ENCODE measurements at places on chromosomes 2 and 18.
A peak's percentile ranks its signal among the peaks of the same experiment; 100 is the strongest.

DNA sequence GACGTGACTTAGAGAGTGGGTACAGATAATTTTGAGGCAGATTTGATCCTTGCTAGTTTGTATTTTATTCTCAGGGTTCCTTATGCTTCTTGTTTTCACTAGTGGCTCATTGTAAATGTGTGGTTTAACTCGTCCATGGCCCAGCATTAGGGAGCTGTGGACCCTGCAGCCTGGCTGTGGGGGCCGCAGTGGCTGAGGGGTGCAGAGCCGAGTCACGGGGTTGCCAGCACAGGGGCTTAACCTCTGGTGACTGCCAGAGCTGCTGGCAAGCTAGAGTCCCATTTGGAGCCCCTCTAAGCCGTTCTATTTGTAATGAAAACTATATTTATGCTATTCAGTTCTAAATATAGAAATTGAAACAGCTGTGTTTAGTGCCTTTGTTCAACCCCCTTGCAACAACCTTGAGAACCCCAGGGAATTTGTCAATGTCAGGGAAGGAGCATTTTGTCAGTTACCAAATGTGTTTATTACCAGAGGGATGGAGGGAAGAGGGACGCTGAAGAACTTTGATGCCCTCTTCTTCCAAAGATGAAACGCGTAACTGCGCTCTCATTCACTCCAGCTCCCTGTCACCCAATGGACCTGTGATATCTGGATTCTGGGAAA is 269.9 kb downstream of the MYT1L start:
- no peak for DNase-seq

- no peak for DNase-seq
Observed at GRCh38 chr2:151845884-151846283, 17.7 kb upstream of the ARL5A start.

- DNase-seq, result no peak
Observed at GRCh38 chr2:211367293-211367692, 810.9 kb downstream of the CPS1 start.

- no peak for DNase-seq
Observed at GRCh38 chr2:98454073-98454472, 9.4 kb downstream of the INPP4A start.

- peak; percentile 7 for DNase-seq
Observed at GRCh38 chr2:220814441-220814840, 757.7 kb downstream of the EPHA4 start.

DNA sequence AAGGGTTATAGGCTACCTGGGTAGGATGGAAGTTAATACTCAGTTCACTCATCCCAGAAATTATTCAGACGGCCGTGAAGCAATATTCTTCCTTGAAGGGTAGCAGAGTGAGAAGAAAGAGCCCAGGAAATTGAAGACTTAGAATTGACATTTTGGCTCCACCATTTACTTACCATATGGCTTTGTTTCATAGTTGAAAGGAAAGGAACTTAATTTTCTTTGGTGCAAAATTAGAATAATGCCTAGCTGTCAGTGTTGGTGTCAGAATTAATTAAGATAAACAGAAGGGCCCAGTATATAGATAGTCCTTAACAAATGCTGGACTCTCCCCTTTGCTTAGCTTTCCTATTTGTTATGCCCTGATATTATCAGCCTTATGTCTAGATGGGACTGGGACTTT is 263.2 kb downstream of the KCNJ3 start:
- DNase-seq, result no peak

DNA sequence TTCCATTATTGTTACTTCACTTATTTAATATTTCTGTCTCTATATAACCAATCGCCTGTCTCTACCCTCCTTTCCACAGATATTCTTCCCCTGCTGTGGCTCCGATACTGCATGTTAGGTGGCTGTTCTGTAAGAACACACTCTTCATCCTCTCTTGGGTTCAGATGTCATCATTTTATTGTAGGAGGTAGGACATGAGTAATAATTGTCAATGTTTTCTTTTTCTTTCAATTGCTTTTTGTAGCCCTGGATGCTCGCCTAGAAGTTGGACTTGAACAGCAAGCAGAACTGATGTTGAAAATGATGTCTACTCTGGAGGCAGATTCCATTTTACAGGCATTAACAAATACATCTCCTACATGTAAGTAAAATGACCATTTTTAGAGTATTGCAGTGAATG is 128.6 kb downstream of the BIRC6 start:
- DNase-seq, result no peak

- no peak for DNase-seq
Observed at GRCh38 chr2:164412831-164413230, 208.5 kb downstream of the GRB14 start.

DNA sequence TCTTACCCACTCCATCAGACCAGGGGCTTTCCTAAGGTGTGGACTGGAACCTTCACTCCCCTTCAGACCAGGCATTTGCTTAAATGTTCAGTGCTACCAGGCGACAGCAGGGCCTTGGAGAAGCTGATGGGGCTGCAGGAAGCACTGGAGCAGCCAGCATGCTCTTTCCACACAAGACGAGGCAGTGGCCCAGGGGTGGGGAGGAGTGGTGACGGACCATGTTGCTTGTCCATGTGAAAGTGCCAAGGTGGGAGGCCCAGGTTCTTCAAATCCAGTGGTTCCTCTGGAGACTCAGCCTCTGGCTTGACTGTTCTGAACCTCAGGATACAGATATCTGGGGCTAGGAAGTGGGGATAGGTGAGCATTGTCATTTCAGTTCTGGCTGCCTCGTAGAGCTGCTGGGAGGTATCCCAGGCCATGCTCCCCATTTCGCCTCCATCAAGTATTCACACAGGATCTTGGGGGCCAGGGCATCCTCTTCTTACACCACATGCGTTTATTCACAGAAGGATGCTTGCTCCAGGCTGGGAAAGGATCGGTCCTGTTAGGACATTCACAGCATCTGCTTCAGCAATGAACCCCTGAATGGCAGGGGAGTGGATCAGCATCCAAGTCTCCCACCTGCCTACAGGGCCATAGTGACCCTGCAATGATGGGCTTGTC is 62.2 kb downstream of the SFXN5 start:
- no peak for DNase-seq

DNA sequence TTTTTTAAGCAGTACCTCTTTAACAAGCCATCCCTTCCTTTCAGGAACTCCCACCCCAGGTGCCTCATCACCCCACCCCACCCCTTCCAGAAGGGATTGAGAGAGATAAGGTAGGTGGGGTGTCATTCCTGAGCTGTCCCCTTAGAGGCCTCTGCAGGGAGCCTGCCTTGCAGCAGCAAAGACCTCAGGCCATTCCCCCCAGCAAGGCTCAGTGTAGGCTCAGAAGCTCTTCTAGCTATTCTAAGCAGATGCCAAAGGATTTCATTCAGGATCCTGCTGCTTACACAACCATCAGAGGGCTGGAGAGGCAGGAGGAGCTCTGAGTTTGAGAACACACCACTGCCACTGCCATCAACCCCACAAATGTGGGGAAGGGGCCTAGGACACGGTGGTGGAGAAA is 5.8 kb upstream of the FIGLA start:
- DNase-seq, result no peak

DNA sequence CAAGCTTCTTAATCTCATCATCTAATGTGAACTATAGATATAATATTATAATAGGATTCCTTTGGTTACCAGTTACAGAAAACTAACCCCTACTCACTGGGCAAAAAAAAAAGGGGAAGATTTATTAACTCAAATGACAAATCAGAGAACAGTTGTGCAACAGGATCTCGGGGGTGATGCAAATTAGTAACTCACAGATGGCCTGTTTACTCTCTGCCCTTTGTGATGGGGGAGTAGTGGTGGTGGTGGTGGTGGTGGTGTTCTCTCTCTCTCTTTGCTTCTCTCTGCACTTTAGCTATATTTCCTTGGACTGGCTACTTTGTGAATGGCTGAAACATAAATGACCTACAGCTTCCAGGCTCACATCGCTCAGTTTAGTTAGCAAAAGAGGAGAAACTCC is 59.0 kb downstream of the TMEM247 start:
- no peak for DNase-seq

DNA sequence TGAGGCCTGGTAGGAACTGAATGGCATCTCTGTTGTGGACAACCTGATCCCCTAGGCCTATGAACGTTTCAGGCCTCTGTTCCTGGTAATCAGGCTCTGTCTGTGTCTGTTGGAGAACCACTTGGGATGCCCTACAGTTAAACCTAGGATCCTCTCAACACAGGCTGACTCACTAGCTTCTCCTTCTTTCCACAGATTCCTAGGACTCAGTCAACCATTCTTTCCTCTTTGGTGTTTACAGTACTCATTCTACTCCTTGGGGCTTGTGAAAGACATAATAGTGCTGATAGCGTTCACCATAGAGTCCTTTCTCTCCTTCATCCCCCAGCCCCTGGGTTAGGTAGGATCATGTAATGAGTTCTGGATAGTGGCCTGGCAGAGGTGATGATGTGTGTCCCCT is 544.3 kb downstream of the METTL4 start:
- DNase-seq, result no peak

GRCh38 chr2:67726416-67726815 is 329.3 kb downstream of the ETAA1 start:
- DNase-seq, result no peak

GRCh38 chr2:168773719-168774521 is 28.5 kb upstream of the NOSTRIN start:
- peak; percentile 65 for DNase-seq

GRCh38 chr2:96202152-96202854 is 6.3 kb downstream of the STARD7 start:
- DNase-seq, result no peak

DNA sequence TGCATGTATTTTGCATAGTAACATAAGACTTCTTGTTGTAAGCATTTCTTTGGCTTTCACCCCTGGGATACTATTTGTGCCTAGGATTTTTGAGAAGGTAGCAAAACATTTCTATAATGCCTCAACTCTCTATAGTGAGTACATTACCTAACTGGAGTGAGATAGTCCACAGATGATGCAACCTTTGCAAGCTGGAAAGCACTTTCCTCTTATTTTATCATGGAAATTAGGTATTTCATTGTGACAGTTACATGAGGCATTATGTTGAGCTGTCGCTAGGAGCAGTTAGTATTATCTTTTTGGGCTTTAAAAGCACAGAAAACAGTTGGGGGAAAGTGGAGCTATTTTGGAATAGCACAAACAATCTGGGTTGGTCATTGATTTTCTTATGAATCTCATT is 786.2 kb downstream of the DCC start:
- DNase-seq, result no peak

DNA sequence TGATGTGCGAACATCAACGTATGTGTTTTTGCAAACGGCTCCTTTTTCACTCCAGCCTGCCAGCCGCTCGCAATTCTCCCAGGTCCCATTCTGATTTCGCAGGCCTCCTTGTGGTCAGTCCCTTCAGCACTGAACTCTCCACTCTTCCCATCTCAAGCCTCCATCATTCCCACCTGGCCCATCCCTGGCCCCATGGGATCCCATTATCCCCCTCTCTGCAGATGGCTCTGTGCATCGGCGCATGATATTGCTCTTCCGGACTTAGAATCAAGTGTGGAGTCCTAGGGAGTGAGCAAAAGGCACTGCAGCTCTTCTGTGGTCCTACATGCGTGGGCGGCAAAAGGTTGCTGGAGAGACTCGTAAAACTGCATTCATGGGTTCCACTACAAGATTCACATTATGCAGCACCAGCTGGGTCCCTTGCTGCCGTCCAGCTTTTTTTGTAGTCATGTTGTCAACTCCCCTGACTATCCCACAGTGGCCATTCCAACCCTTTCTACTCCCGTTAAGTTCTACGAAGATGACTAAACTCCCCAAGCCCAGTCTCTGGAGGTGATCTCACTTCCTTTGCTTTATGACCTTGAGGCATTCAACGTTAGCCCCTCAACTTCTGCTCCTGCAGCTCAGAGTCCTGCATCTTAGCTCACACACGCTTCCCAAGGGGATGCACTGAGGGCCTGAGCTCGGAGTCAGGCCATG is 125.3 kb upstream of the NRP2 start:
- no peak for DNase-seq

GRCh38 chr2:187989925-187990623 is 301.6 kb upstream of the GULP1 start:
- no peak for DNase-seq

DNA sequence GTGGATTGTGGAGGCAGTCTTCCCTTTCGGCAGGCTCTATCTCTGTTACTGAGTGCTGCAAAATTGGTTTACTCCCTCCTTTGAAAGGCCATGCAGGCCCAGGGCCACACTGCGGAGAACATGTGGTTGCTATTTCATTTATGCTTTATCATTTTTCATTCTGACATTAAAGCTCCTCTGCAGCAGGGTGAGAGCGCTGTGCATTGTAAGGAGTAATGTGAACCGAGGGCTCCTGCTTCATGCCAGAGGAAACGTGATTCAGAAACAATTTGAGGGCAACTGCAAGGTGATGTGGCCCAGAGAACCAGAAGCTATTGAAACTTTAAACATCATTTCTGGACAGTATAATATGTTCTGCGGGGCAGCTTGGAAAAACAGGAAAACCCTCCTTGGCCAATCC is 341.6 kb upstream of the NT5C1B start:
- no peak for DNase-seq

GRCh38 chr2:144659731-144660275 is 139.9 kb upstream of the ZEB2 start:
- DNase-seq, result peak; percentile 98

GRCh38 chr2:147342329-147342728 is 502.5 kb upstream of the ACVR2A start:
- DNase-seq, result no peak

GRCh38 chr2:59033661-59034060 is 792.5 kb upstream of the FANCL start:
- DNase-seq, result no peak

DNA sequence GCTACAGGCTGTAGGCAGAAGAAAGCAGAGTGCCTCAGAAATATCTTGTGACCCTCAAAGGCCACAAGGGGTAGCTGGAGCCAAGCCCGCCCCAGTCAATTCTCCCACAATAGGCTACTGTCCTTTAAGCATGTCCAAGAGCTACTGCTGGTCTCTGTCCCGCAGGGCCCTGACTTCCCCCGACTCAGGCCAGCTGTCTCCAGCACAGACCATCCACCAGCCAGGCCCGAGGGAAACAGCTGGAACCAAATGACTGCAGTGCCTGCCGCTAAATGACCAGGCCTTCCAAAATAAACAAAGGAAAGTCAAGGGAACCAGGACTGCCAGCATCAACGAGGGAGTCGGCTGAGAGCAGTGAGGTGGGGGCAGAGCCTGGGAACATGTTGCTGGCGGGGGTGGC is 36.7 kb downstream of the MCFD2 start:
- no peak for DNase-seq

DNA sequence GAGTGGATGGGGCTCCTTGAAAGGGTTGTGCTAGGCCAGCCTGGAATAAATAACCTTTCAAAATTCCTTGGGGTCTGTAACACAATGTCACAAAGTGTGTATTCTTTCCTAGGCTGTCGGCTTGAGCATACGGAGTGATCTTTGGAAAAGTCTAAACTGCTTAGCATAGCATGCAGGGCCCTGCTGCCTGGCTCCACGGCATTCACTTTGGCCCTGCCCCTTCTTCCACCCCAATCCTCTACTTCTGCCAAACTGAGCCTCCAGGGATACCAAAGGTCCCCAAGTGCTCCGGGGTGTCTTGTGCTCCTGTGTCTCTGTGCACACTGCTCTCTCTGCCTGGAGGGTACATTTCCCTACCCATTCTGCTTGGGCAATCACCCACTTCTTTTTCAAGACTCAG is 196.1 kb downstream of the LTBP1 start:
- DNase-seq, result no peak

All from A172 (cell line).